WERI-Rb-1 (cell line): ENCODE measurements at places on chromosomes 5 and 9.
A peak's percentile ranks its signal among the peaks of the same experiment; 100 is the strongest.

- DNase-seq: no peak
Measured at GRCh38 chr5:100401149-100401548, 134.0 kb upstream of the FAM174A start.

GRCh38 chr9:10003047-10003446, 609.8 kb downstream of the PTPRD start:
- DNase-seq: no peak

- DNase-seq: no peak
Measured at GRCh38 chr9:100990605-100991381, 37.7 kb upstream of the PLPPR1 start.

DNA sequence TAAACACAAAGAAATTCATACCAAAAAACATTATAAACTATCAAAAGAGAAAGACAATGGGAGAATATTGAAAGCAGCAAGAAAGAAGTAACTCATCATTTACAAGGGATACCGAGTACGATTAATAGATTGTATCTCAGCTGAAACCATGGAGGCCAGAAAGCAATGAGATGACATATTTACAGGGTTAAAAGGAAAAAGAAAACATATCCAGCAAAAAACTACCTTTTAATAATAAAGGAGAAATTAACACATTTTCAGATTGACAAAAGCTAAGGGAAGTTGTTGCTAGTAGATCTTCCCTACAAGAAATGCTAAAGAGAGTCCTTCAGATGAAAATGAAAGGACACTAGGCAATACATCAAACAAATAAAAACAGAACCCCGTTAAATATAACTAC, 364.8 kb upstream of the TNC start:
- DNase-seq: no peak

DNA sequence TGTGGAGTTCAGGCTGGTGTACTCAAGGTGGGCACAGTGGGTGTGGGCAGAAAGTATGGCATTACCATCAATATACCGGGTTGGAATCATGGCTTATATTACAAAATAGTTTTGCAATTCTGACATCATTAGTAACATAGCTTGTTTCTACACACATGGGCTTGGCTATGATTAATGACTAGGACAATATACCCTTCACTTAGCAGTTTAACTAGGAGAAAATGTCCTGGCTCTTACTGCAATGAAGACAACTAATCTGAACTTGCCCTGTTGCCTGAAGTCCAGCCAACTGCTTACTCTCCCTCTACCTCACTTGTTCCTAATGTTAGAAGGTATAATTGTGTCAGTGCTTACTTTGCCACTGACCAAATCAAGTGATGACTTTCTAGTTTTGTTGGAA, 612.5 kb downstream of the EFNA5 start:
- DNase-seq: no peak

DNA sequence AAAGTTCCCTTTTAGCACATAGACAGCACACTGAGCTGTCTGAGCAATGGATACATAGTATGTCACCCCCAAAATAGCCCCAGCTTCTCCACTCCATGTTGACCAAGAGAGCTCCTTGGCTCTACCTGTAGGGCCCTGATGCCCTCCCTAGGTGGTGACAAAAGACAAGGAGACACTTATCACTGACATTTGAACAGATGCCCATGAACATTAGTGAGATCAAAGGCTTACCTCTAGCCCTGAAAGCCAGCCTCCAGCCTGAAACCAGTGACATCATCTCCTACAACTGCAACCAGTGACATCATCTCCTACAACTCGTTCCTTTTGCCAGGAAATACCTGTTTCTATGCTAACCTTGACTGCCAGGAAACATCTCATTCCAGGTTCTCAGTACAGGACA, 122.7 kb downstream of the FSTL4 start:
- DNase-seq: peak; percentile 79

DNA sequence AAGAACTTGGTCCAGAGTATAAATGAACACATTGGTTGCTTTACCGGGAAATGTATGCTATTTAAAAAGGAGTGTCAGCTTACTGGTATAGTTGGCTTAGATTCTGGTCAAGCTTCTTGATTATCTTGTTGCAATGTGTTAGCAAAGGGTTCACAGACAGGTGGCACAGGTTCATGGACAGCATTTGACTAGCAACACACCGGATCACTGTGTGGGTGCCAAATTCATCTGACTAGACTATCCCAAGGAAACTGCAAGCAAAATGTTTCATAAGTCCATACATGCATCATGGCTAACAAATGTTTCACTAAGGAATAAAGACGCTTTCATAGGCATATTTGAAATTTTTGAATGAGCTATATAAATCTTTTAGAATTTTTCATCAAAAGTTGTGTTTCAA, 274.1 kb downstream of the PLK2 start:
- DNase-seq: no peak

- DNase-seq: no peak
Measured at GRCh38 chr9:137589441-137590122, 730 bp downstream of the ZMYND19 start.

- no peak for DNase-seq
Measured at GRCh38 chr5:82163452-82164175, 114.5 kb downstream of the RPS23 start.

- DNase-seq: no peak
Measured at GRCh38 chr9:89878003-89878411, 273.2 kb downstream of the GADD45G start.

DNA sequence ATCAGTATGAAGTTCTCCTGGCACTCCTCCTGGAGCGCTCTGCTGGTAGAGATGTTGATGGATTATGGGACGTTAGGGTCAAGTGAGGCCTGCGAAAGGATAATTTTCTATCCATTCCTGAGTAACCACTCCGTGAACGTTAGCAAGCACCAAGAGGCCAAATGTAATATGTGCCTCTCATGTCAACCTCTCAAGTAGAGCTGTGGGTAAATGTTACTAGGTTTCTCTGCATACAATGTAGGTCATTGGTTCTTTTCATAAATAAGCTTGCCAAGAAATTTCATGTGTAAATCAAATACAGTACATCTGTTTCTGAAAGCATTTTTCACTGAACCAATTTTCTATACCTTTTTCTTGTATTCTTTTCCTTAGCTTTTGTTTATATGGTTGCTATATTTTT, 126.3 kb downstream of the KDM4C start:
- DNase-seq: no peak

DNA sequence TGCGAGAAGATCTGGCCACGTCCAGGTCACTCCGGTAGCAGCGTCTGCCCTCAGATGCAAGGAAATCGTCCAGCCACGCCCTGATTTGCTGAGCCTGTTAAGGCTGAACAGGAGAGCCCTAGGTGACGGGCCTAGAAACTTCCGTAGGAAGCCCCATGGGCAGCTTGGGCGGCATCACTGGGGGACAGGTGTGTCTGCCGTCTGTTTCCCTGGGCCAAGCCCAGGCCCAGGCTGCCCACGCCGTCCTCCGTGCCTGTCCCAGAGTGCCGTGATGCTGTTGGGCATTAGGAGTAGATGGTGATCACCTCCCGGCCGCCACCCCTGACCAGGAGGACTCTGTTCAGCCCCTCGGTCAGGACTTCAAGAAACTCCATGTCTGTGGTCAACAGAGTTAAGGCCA, 43.5 kb downstream of the NKD2 start:
- no peak for DNase-seq

DNA sequence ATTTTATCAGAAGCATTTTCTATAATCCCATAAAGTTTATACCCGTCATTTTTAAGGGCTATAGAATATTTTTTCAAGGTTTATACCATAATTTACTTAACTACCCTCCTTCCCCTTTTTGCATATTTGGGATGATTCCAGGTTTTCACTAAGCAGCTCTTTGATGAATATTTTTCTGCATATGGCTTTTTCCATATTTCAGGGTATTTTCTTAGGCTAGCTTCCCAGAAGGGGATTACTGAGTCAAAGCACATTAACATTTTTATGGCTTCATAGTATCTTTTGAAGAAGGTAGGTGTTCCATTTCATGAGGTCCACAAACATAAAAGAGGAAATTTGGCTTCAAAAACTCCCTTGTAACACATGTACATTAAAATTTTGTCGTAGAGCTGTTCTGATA, 14.6 kb upstream of the COL15A1 start:
- DNase-seq: no peak
